ENCODE measurements at places on chromosomes 2 and 18.
A peak's percentile ranks its signal among the peaks of the same experiment; 100 is the strongest.

DNA sequence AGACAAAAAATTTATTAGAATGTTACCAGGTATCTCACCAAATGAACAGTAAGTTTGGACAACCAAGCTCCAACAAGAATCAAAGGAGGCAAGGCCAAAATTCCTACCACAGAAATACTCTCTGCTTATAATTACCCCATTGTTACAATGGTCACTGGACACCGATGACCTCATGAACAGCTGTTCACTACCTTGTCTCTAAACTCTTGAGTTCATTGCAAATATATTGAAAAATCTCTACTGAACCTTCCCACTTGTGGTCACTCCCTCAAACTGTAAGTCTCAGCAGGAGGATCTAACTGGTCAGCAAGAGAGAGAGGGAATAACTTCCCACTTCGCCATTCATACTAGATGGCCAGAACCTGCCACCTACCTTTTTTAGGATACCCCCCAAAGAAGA is 50.0 kb downstream of the ERBB4 start:
- no peak for DNase-seq

DNA sequence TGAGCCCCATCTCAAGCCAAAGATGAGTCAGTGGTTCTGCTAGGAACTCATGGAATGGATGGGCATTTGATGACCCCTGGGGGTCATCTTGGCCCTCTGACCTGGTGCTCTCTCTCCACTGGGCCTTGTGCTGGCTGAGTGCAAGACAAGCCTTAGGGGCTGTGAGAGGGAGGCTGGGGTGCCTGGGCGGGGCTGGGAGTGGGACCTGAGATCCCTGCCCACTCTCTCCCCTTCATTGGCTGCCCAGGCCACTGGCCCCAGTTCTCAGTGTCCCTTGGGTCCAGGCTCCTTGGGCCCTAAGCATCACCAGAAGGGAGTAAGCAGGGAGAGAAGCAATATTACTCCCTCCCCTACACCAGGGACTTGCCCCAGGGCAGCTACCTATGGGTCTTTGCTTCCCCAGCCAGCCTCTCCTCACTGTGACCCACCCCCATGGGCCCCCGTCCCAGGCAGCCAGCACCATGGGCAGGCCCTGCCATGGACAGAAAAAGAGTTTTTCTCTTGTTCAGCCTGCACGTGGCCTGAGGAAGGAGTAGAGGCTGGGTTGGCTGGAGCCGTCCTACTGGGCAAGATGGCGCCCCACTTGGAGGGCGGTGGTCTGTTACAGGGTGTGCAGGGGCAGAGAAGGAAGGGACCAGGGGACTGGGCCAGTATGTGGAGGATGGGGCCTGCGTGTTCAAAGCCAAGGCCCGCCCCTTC is 33.6 kb downstream of the ATOH8 start:
- no peak for DNase-seq

DNA sequence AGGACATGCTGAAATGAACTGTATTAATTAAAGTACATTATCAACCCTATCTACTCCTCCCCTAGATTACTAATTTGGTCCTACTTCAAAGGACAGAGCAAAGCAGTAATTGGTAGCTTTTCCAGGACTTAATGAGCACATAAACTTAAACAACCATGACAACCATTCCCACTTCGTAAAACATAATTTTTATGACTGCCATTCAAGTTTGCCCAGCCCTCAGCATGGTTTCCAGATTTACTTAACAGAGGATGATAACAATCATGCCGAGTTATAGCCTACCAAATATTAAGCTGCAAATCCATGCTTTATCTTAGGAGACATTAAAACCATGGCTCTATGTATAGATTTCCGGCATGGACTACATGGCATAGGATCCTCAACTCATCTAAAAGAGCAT is 401.1 kb upstream of the CHAC2 start:
- no peak for DNase-seq

GRCh38 chr18:76970770-76971559 is 148.6 kb downstream of the ZNF236 start:
- DNase-seq: no peak

GRCh38 chr2:206164261-206164862 is 4.7 kb downstream of the EEF1B2 start:
- peak; percentile 23 for DNase-seq

DNA sequence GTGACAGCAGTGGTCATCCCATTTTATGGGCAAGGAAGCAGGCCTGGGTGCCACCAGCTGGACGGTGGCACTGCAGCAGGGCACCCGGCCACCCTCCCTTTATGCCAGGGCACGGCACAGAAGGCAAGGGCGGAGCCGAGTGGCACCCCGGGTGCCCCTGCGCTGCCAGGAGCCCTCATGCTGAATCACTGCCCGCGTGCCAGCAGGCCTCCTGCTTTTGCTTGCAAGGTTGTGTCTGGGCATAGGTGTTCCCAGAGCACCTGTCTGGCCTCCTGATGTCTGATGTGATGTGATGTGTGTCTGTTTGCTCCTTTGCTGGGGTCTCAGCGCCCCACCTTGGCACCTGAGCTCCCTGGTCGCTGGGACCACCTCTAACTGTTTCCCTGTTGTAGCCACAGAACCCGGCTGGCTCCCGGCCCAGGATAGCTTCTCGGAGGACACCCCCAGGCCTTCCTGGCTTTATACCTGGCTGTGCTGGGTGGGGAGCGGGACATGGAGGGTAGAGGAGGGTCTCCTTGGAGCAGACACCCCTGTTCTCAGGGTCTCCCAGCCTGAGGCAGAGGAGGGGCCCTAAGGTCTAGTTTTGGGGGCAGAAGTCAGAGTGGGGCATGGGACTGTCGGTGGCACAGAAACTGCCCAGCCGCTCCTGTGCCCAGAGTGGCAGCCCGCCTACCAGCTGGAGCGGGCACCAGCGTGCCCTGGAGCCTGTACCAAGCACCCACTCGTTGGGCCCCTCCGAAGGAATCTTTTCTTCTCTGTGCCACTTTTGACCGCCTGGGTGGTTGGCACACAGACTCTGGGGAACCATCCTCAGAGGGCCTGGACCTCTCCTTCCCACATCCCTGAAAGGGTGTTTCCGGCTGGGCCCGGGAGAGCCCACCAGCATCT is 3.6 kb downstream of the GPC1 start:
- DNase-seq: no peak

GRCh38 chr18:79381811-79382311 is 13.9 kb upstream of the NFATC1 start:
- no peak for DNase-seq

DNA sequence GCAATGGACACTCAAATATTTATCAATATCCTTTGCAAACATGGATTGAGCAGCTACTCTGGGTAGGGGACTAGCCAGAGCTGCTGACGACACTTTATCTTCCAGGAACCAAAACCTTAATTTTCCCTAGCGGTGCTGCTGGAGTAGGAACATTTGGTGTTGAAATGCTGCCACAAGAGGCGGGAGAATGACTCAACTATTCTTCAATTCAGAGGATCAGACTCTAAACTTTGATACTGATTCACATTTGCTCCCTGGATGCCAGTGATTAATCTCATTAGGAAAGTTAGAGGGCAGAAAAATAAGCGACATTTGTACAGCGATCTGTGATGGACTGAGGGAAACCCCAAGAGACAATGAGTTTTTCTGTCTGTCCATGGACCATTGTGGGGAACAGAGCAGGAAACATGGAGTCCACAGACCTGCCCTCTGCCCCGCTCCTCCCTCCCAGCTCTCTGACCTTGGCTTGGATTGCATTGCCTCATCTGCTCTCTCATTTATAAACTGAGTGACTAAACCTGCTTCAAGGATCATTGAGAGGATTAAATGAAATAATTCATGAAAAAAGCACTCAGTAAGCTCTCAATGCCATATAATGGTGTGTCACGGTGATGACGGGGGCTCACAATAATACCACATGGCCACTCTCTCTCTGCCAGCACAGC is 12.6 kb upstream of the EPB41L3 start:
- DNase-seq: no peak

- DNase-seq: no peak
These were observed 69.5 kb downstream of the EVA1A start for GRCh38 chr2:75491129-75491753.

DNA sequence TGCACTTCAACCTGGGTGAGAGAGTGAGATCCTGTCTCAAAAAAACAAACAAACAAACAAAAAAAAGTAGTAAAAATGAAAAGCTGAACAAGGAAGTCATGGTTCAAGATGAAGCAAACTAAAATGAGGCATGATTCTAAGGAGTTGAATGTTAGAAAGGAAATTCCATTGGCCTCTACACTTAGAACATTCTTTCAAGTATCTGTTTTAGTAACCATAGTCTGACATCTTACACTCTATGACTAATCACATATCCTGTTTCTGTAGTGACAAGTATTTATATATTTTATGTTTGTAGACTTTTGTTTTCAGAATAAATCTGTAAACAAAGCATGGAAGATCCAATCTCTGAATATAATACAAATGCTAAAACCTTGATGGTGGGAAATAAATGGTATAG is 164.1 kb downstream of the KIAA1328 start:
- DNase-seq: no peak

GRCh38 chr2:201820383-201821007 is 14.2 kb downstream of the CDK15 start:
- DNase-seq: no peak

- DNase-seq: no peak
These were observed 353.2 kb upstream of the TRIB2 start for GRCh38 chr2:12363569-12363968.

DNA sequence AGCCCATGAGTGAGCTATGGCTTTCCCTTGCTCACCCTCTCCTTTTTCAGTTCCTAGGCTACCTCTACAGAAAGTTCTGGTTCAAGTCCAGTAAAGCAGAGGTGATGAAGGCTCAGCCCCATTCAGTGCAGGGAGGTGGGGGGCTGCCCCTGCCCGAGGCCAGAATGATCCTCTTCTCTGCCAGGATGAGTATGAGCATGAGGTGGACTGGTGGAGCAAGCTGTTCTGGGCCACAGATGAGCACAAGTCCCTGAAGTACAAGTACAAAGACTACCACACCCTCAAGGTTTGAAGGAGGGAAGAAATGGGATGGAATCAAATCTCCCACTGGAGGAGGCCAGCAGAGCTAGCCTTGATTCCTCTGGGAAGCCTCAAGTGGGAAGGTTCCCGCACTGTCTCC is 42.4 kb downstream of the LMAN2L start:
- no peak for DNase-seq

DNA sequence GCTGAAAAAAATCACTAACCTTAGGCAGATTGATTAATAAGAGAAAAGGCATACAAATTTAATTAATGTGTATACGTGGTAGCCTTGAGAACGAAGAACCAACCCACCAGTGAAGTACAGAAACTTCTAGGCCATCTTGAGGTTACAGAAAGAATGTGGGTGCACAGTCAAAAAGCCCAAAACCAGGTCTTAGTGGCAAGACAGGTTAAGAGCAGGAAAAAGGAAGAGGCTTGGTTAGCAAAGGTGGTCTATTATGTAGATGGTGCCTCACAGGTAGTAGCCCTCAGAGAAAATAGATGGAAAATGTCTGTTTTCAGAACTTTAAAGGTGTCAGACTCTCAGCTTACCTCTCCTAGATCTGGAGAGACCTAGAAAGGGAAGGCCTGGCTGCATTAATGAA is 22.0 kb upstream of the SLC35G4 start:
- DNase-seq: no peak

- no peak for DNase-seq
These were observed 203.2 kb downstream of the SH3RF3 start for GRCh38 chr2:109331896-109332848.

GRCh38 chr2:235390108-235390815 is 103.6 kb upstream of the AGAP1 start:
- no peak for DNase-seq

GRCh38 chr2:127083819-127084503 is 23.0 kb downstream of the BIN1 start:
- no peak for DNase-seq

DNA sequence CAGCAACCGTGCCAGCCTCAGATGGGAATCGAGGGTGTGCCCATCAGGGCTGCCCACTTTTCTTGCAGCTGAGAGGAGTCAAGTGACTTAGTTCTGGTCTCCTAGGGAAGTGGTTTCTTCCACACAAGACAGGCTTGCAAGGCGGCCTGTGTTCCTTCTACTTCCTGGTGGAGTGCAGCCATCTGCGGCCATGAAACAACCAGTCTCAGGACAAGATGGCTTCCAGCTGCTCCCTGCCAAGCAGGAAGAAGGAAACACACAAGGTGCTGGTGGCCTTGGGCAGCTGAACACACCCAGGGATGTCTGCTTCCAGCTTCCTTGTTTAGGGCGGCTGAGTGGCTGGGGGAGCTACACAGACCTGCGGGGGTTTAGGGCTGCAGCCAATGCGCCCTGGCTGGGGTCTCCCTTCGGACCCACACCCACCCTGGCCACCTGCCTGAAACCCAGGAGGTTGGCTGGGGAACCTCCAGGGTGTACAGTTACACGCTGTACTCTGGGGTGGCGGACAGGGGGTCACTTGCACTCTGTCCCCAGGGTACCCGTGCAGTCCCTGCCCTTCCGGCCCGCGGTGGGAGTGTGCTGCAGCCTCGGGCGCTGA is 34.7 kb downstream of the PTPN18 start:
- no peak for DNase-seq

GRCh38 chr18:23814991-23815614 is 125.8 kb downstream of the LAMA3 start:
- no peak for DNase-seq

All from erythroblast (primary cell).